ENCODE measurements at places on chromosomes 1 and 21.

GRCh38 chr1:33377756-33378155 is 53.1 kb downstream of the PHC2 start:
- no peak for DNase-seq

DNA sequence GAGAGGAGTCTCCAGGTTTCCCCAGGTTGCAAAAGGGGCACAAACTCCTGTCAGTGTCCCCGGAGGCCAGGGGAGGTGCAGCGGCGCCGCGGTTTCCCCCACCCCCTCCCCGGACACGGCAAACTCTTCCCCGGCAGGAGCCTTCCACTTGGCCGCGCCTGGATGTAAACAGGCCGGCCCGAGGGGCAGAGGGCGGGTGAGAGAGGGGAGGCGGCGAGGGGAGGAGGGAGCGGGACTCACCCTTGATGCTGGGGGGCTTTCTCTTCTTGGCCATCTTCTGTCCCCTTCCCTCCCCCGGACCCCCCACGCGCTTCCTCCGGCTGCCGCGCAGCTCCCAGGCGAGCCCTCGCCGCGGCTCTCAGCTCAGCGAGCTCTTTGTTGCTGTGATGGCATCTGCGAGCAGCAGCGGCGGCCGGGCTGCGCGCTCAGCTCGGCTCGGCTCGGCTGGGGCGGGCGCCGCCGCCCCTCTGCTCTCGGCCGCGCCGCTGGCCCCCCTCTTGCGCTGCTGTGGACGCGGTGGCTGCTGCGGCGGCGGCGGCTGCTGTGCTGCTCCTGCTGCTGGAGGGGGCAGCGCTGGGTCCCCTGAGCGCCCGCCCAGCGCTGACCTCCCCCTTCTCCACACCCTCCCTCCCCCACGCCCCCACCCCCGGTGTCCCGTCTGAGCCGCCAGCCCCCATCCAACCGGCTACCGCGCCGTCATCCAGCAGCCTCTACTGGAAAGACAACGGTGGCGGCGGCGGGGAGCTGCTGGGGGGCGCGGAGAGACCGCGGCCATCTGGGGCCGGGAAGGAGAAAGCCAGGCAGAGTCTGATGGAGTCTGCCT is 4.9 kb upstream of the SLC44A5 start:
- DNase-seq, result no peak

DNA sequence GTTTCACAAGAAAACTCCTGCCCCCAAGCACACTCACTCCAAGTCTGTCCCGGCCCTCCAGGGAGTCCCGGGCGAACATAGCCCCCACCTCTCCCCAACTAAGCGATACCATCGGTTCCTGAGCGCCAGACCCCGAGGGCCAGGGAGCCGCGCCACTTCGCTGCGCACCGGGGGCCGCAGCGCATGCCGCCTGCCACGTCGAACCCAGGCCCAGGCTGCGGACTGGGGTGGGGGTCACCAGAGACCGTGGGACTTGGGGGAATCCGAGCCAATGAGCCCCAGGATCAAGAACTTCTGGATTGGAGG is 801 bp downstream of the RSPO1 start:
- DNase-seq, result no peak

- no peak for DNase-seq
Observed at GRCh38 chr1:223756806-223757700, 44.7 kb downstream of the CAPN2 start.

GRCh38 chr1:21935891-21936365 is 1.2 kb downstream of the HSPG2 start:
- DNase-seq, result no peak

- DNase-seq, result peak; percentile 64
Observed at GRCh38 chr1:76330991-76331603, 256.6 kb downstream of the ST6GALNAC3 start.

All from G401 (cell line).